ENCODE measurements at places on chromosomes 4 and X.

GRCh38 chr4:55440786-55441185, 45.0 kb downstream of the TMEM165 start:
- DNase-seq, result no peak

DNA sequence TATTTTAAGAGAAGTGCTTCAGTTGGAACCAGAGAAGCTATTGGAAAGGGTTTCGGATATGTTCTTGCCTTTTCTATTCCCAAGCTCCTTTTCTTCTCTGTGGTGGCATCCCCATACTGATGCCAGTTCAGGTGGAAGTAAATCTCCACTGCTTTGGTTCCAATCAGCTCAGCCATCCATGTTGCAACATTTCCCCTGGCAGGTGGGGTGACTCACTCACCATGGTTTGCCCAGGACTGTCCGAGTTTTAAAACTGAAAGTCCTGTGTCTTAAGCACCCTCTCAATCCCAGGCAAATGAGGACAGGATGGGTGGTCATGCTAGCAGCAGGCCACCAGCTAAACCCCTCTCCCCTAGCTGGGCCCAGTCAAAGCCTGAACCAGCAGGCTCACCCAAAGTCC, 15.1 kb downstream of the RAI2 start:
- no peak for DNase-seq

DNA sequence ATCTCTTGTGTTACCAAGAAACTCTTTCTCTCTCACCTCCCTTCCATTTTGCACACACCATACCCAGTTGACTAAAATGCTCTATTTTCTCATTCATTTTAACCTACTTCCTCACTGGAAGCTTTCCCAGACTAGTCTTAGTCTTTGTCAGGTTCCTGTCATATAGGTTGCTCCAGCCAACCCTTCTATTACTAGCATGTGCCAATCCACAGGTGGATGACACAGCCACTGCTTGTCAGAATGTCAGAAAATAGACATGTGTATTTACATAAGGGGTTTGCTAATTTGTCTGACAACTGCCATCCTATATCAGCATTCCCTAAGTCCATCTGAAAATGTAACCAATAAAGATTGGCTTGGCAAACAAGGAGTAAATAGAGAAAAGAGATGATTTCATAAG, 239.2 kb upstream of the SMIM31 start:
- no peak for DNase-seq

DNA sequence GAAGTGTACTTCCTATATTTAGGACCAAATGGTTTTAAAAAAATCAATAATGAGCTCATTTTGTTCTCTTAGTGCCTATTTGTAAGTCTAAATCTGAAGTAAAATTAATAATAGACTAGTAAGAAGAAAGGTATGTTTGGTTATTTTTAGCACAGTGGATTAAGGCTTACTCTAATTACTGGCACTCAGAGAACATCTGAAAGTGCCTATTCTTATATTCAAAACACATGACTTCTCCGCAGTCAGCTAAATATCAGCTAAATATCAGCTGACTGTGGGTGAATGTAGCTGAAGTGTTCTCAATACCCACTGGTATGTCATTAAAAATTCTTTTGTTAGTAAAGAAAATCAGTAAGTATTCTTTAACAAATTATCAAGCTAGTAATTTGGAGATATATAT, 6.0 kb downstream of the AP1S2 start:
- peak; percentile 29 for DNase-seq

DNA sequence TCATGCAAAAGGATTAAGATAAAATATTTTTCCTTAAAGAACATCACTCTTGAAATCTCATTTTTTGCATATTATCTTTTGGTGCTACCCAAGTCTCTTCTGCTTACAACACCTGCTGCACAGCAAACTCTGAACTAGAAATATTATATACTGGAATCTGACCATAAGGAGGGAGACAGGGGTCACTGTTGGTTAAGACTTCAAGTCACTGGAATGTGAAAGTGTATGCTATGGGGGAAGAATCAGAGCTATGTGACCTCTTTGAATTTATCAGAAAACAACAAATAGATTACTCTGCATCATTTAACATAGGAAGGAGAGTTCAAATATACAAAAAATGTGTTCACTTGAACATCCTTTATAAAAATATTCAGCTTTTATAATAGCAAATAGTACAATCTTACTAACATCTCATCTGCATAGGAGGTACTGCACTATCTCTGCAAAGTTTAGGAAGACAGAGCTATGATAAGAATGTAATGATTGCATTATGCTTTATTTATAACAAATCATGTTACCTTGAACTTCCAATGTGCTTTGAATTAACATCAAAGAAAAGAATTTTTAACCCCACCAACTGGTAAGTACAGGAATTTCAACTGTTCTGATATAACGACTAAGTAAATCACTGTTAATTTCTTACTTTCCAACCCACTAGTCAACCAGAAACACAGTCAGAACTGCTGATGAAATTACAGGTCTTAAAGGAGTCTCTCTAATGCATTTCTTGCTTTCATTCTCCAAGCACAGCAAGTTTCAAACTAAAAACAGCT, 69.8 kb downstream of the ZNF827 start:
- DNase-seq, result peak; percentile 52

DNA sequence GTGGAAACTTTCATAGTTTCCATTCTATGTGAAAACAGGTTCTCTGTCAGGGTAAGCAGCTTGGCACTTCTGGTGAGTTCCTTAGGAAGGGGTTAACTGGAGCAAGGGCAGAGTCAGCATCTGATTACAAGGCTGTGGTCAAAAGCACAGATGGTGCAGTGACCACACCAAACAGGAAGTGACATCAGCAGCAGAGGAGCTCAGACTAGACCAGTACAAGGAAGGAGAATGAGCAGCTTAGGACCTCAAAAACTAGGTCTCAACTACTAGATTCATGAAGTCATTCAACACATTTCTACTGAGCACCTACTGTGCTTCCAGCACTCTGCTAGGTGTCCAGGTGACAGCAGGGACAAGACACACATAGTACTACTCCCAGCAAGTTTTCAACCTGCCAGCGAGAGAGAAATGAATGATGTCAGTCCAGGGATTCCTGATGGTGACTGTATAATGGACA, 130.2 kb downstream of the AMELX start:
- DNase-seq, result peak; percentile 65

GRCh38 chr4:53075162-53075785, 213.2 kb downstream of the RASL11B start:
- DNase-seq, result no peak

- peak; percentile 9 for DNase-seq
These were observed 4.3 kb downstream of the TMPRSS11D start for GRCh38 chr4:67879486-67879885.

Data from fibroblast of upper back skin (primary cell).